ENCODE measurements at places on chromosomes 6 and 20.

DNA sequence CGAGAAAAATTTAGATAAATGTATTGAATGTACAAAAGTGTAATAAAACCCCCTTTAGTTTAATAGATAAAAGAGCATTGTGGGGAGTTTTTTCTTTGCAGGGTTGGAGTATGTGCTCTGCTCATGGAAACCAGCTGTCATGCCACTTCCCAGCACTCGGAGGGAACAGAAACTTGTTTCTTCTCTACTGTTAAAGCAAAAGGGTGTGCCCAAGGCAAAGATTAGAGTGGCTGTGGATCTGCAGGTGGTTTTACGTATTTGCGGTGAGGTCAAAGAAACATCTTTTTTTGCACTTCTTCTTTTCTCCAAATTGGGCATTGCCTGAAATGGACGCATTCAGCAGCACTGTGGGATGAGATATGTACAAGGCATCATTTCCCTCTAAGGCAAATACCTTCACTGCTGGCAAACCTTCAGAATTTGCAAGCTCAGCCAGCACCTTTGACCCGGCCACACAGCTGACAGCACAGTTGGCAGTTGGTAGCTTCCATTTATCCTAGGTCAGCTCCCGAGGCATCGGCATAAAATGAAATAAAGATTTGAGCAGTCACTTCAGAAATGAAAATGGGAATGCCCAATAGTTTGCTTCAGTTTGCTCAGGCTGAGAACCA, 178.4 kb upstream of the EYA4 start:
- DNase-seq: no peak

- DNase-seq: no peak
Measured at GRCh38 chr20:4041748-4042411, 26.5 kb upstream of the RNF24 start.

- no peak for DNase-seq
Measured at GRCh38 chr20:57450931-57451330, 59.7 kb downstream of the RBM38 start.

GRCh38 chr20:22717466-22717865, 133.1 kb upstream of the FOXA2 start:
- no peak for DNase-seq

GRCh38 chr20:15895126-15895525, 678.1 kb downstream of the KIF16B start:
- no peak for DNase-seq

- DNase-seq: no peak
Measured at GRCh38 chr6:170049641-170050561, 241.0 kb downstream of the DLL1 start.

- DNase-seq: no peak
Measured at GRCh38 chr20:44988631-44989171, 22.4 kb downstream of the STK4 start.

- no peak for DNase-seq
Measured at GRCh38 chr20:40010483-40010882, 678.6 kb downstream of the MAFB start.

DNA sequence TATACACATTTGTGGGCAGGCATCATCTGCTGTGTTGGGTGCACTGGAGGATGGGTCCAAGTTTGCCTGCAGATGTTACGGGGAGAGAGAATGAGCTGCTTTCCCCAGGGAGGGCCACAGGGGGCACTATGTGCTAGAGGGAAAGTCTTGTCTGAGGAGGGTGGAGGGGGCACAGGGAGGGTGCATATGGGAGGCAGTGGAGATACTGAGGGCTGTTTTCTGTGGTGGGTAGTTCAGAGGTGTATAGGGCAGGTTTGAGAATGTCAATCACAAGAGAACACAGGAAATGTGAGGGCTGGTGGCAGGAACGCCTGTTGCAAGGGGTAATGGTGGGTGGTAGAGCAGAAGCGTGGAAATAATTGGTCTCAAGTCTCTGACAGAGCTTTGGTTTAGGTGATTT, 7.7 kb upstream of the PTPRA start:
- no peak for DNase-seq

GRCh38 chr6:105352037-105352617, 50.8 kb downstream of the PREP start:
- DNase-seq: no peak

DNA sequence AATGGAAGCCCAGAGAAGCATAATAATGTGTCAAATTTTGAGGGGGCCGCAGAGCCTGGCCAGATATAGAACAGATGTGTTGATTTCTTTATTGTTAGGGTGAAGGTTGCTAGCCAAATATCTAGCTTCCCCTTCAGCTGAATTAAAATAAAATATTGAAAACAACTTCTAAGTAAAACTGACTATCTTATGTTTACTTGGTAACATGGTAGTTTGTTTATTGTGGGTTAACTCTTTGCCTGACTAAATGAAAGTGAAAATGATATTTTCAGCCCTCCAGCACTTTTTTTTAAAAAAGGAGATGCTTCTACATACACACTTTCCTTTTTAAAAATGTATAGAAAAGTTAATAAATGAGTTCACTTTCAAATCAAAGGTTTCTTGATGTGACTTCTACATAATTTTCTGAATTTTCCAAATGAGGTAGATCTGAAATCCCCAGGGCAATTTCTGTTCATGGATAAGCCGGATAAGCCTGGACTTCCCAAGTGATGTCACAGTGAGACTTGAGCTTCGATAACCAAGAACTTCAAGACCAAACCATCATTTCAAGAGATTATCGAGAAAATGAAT, 172.1 kb upstream of the OLIG3 start:
- DNase-seq: no peak

DNA sequence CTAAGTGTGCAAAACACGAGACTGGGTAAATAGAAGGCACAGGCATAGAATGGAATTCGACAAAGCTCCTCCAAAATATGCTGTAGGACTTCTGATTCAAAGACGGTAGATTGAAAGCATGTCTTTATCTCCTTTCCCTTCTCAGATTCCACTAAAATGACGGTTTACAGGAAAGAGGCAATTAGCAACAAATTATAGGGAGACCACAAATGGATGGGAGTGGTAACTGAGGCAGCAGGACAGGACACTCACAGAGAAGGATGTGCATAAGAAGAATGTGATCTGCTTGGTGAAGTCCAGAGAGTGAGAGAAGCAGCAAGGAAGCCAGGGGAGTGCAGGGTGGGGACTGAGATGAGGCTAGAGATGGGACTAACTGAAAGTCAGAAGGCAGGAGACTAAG, 113.4 kb upstream of the MRPS10 start:
- no peak for DNase-seq

DNA sequence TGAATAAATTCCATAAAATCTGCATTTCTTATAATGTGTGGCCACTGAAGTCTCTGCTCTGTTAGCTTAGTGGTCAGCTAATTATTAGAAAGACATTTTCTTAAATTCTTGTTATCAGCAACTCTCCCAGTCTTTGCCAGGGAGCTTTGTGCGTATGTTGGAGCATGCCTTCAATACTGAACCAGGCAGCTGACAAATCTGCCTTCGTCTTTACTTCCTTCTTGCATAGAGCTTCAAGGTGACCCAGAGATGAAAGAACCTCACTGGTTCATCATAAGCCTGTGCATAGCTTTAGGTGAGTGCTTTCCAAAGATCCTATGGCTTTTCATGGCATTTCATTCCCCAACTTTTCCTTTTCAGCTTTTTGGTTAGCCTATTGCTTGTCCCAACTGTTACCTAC, 43.0 kb upstream of the NELFCD start:
- no peak for DNase-seq

GRCh38 chr6:157864185-157864761, 41.2 kb downstream of the SNX9 start:
- no peak for DNase-seq

DNA sequence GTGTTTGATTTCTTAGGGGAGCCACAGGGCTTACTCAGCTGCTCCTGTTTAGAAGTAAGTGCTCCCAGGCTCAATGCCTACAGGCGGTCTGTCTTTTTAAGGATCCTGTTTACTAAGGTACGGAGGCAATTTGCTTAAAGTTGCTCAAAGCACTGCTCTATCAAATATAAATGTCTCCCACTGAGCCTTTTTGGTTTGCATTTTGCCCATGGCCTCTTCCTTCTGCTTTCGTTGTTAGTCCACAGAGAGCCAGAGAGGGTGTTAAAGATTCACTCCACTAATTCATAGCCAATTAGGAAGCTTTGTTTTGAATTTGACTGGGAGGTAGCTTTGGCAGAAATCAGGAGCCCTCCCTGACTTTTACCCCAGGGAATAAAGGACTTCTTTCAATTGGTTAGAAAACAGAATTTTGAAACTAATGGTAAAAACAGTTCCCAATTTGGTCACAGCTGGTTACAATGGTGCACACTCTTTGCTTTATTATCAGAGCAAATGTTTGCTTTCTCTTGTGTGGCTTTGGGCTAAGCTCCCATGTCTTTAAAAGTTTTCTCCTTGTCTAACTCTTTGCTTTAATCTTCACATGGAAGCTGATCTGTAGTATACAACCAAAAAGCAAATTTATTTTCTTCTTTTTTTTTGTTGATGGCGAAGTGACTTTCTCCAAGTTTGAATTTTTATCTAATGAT, 126.2 kb downstream of the IMPG1 start:
- no peak for DNase-seq

DNA sequence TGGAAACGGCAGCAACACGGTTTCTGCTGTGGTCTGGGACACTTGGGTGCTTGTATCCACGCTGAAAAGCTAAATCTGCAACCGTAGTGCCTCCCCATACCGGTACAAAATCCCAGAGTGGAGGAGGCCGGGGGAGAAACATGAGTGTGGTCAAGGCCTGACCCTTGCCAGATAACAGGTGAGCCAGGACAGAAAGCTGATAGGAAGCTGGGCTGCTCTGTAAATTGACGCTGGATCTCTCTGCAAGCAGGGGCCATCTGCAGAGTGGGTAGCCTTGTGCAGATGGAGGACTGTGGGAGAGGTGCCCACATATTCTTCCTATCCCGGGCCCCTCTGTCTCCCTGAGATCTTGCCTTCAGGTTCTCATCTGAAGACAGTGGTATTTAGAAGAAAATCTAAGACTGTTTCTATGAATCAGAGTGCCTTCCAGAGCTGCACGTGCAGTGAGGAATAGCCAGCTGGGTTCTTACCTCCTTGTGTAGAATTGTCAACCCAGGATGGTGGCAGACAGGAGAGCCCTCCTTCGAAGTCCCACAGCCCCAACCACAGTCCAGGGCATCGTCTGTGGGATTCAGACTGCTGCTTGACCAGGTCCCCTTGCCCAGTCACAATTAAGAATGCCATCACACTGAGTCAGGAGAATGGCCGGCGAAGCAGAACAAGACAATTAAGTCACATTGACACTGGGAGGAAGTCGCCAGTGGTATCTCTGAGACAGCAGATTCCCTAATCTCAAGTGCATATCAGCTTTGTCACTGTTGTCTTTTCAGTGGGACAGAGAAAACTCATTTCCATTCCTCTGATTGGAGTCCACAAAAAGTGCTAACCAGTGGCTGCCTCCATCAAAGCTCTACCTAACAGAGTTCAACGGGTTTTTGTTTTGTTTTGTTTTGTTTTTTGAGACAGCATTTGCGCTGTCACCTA, 100.0 kb upstream of the RIPOR2 start:
- DNase-seq: no peak

GRCh38 chr20:51525241-51526105, 17.0 kb downstream of the NFATC2 start:
- peak; percentile 52 for DNase-seq

DNA sequence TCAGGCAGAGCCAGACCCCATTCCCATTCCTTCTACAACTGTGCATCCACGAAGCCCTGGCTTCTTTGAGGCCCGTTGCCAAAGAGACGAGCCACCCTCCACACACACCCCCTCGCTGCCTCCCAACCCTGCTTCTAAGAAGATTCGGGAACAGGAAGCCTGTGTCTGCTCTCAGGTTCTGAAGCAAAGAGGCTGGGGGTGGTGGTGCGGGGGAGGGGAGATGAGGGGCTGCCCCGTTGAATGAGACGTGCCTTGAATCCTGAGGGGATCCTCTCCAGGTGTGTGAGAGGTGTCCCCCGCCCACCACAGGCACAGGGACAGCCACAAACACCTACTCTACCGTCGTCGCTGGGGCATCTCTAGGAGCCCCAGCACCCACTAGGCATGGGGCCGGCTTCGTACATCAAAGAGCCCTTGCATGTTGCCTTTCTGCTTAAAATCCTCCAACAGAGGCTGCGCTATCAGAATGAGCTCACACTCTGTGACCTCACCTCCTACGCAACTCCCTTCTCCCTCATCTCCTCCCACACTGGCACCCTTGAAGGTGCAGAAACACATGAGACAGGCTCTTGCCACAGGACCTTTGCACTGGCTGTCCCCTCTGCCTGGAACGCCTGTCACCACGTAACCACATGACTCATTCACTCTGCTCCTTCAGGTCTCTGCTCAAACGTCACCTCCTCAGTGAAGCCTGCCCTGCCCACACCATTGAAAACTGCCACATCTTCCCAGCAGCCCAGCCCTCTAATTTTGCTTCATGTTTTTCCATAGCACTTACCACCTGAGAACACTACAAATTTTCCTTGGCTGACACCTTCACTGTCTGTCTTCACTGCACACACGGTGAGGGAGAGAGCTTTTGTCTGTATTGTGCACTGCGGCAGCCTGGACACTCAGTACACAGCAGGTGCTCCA, 58.5 kb downstream of the PREX1 start:
- peak; percentile 92 for DNase-seq

- DNase-seq: no peak
Measured at GRCh38 chr6:106080763-106081095, 5.4 kb upstream of the PRDM1 start.

DNA sequence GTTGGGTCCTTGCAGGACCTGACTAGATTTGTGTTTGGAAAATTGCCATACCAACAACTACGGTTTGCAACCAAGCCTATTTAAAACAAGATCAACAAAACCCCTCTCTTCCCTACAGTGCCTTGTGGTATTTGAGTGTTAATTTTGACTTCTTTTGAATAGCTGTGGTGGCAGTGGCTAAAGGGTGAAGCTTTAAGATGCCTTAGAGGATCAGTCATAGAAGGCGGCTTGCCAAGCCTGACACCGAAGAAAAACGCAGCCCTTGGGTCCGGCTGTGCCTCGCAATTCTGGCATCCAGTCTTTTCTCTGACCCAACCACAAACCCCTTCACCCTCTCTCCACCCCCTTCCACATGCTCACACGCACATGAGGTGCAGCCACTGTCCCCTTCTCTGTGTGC, 32.6 kb downstream of the BMP6 start:
- DNase-seq: no peak

- DNase-seq: no peak
Measured at GRCh38 chr6:48766349-48766748, 655.4 kb upstream of the PTCHD4 start.

GRCh38 chr20:2302384-2303060, 6.7 kb downstream of the TGM3 start:
- DNase-seq: no peak

- no peak for DNase-seq
Measured at GRCh38 chr20:62938105-62938888, at the start of gene GID8. Gene GID8 (plus strand): TSS chr20:62938147. CDS start chr20:62941503, 3,356 bp downstream.
